ENCODE measurements at places on chromosomes 3 and 15. TPM values are rescaled to one million over a fixed set of nuclear protein-coding genes. Genes with fewer than 3 reads are reported as not detected.

DNA sequence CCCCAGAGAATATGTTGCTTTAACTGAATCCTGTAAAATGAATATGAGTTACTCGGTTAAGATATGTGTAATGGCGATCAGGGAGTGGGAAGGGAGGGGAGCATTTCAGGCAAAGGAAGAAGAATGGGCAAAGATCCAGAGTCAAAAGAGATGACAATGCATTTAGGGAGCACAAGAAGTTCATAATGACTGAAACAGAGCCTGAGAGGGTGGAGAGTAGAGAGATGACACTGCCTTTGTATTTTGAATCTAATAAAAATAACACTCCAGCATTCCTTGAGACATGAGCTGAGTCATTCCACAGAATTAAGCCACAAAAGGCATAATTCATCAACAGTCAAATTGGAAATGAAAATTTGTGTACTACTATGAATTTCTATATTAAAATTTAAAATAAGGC lies 105.3 kb upstream of the PEX5L start:
- no peaks in the 10 kb centered on the region for H3K36me3 ChIP-seq
- H3K4me1 ChIP-seq, result no peaks in the 10 kb centered on the region
- no peak overlapping the region for H3K4me3 ChIP-seq
- no peak for DNase-seq

DNA sequence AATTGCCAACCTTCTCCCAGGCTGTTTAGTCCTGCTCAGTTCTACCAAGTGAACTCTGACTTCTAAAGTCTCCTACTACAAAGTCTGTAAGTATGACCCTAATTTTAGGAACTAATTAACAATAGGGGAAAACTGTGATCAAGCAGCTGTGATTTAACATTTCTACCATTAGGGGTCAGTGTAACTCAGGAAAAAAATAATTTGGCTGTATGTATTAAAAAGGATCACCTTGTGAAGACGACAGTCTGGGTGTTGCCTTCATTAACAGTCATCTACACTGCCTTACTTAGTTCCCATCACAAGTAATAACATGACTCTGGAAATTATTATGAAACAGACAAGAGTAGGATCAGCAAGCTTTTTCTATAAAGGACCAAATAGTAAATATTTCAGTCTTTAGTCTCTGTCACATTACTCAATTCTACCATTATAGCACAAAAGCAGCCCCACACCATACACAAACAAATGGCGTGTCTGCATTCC lies 4.2 kb upstream of the NPHP3 start:
- peaks cover 7% of the 10 kb centered on the region for H3K4me1 ChIP-seq
- H3K36me3 ChIP-seq, result no peaks in the 10 kb centered on the region
- DNase-seq, result no peak
- H3K27ac ChIP-seq, result no peak overlapping the region
- no peak overlapping the region for H3K4me3 ChIP-seq

The BUB1B gene
- 106 TPM for total RNA-seq

- no peaks in the 10 kb centered on the region for H3K36me3 ChIP-seq
- H3K27me3 ChIP-seq, result peaks cover 43% of the 10 kb centered on the region
- no peak overlapping the region for H3K27ac ChIP-seq
- no peak for DNase-seq
- no peak overlapping the region for H3K4me3 ChIP-seq
Observed at GRCh38 chr3:134797741-134798451, 2.8 kb downstream of the EPHB1 start.

DNA sequence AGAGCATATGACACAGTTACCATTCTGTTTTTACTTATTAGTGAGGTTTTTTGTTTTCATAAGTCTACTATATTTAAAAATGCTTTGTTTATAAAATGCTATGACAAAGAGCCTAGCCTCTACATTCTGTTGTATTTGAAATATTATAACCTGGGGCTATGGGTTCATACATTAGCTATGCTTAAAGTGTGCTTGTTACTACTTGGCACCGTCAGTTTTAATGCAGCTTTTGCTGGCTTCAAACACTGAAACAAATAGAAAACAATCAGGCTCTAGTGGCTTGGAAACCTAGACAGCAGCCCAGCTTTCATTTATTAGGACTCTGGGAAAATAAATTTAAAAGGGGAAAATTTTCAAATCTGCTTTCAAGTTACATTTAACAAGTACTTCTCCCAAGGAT lies 635.9 kb downstream of the CADM2 start:
- H3K4me1 ChIP-seq, result no peaks in the 10 kb centered on the region
- H3K36me3 ChIP-seq, result no peaks in the 10 kb centered on the region
- no peak overlapping the region for H3K4me3 ChIP-seq
- no peaks in the 10 kb centered on the region for H3K27me3 ChIP-seq

The ROPN1 gene
- total RNA-seq, result not detected

- H3K36me3 ChIP-seq, result no peaks in the 10 kb centered on the region
- H3K4me1 ChIP-seq, result peaks cover 33% of the 10 kb centered on the region
- no peak overlapping the region for H3K27ac ChIP-seq
- peaks cover 68% of the 10 kb centered on the region for H3K27me3 ChIP-seq
- DNase-seq, result no peak
Observed at GRCh38 chr15:96355568-96356187, 25.2 kb downstream of the NR2F2 start.

DNA sequence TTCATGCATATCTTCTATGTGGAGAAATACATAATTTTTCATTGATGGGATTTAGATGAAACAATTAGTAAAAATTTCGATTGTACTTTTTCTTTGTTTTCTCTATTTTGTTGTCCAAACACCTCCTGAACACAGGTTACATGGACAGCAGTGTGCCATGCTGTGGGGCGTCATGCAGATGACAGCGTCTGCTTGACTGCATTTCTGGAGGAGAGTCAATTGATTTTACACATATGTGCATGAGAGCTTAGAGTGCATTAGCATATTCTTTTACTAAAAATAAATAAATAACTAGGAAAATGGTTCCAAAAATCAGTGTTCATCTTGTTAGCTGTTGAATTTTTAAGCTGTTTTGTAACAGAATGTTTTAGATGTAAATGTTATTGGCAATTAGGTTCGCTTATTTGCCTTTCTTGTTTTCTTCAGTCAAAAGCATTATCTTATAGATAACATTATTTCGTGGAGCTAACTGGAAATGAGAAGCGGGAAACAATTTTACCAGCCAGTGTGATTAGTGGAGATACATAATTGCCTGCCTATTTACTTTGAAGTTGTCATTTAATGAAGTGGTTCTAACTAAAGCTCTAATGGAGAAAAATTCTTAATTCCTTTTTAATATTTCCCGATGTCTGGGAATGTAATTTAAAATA lies 82.7 kb upstream of the VGLL3 start:
- H3K4me1 ChIP-seq, result no peaks in the 10 kb centered on the region
- no peak for DNase-seq
- no peaks in the 10 kb centered on the region for H3K36me3 ChIP-seq
- H3K4me3 ChIP-seq, result no peak overlapping the region

The FAM3D gene
- not detected for total RNA-seq

- H3K4me1 ChIP-seq, result peaks cover 2% of the 10 kb centered on the region
- no peak overlapping the region for H3K27ac ChIP-seq
- no peak for DNase-seq
- H3K27me3 ChIP-seq, result no peaks in the 10 kb centered on the region
Observed at GRCh38 chr3:189778340-189778950, 147.3 kb downstream of the TP63 start.

The TPRG1 gene
- total RNA-seq, result 1.0 TPM

- no peak for DNase-seq
- H3K27me3 ChIP-seq, result no peaks in the 10 kb centered on the region
- H3K36me3 ChIP-seq, result no peaks in the 10 kb centered on the region
- no peaks in the 10 kb centered on the region for H3K4me1 ChIP-seq
- no peak overlapping the region for H3K27ac ChIP-seq
- H3K4me3 ChIP-seq, result no peak overlapping the region
Observed at GRCh38 chr3:116020989-116021388, 397.7 kb downstream of the GAP43 start.

- no peak overlapping the region for H3K27ac ChIP-seq
- DNase-seq, result peak; percentile 49
- H3K27me3 ChIP-seq, result no peaks in the 10 kb centered on the region
- H3K4me3 ChIP-seq, result no peak overlapping the region
- peaks cover 28% of the 10 kb centered on the region for H3K4me1 ChIP-seq
- H3K36me3 ChIP-seq, result peaks cover 7% of the 10 kb centered on the region
Observed at GRCh38 chr3:71585887-71586809, 2.6 kb upstream of the FOXP1 start.

GRCh38 chr3:53109891-53110771 lies 20.1 kb downstream of the RFT1 start:
- H3K4me3 ChIP-seq, result no peak overlapping the region
- no peaks in the 10 kb centered on the region for H3K27me3 ChIP-seq
- DNase-seq, result peak; percentile 84
- peaks cover 33% of the 10 kb centered on the region for H3K4me1 ChIP-seq
- H3K27ac ChIP-seq, result peak overlapping the region; percentile 90

DNA sequence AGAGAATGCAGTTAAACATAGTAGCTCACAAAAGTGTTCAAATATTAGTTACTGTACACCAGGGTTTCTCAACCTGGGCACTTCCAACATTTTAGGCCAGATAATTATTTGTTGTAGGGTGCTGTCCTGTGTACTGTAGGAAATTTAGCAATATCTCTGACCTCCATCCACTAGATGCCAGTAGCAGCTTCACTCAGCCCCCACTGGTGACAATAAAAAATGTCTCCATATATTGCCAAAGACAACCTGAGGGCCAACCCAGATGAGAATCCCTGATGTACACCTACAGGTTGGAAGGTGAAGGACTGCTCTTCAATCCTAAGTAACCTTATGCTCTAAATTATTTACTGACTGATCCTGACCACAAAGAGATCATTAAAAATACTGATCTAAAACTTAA lies 32.5 kb downstream of the DCUN1D1 start:
- H3K27ac ChIP-seq, result no peak overlapping the region
- H3K4me3 ChIP-seq, result no peak overlapping the region
- H3K36me3 ChIP-seq, result peaks cover 30% of the 10 kb centered on the region
- H3K4me1 ChIP-seq, result no peaks in the 10 kb centered on the region

The SUSD5 gene
- not detected for total RNA-seq

DNA sequence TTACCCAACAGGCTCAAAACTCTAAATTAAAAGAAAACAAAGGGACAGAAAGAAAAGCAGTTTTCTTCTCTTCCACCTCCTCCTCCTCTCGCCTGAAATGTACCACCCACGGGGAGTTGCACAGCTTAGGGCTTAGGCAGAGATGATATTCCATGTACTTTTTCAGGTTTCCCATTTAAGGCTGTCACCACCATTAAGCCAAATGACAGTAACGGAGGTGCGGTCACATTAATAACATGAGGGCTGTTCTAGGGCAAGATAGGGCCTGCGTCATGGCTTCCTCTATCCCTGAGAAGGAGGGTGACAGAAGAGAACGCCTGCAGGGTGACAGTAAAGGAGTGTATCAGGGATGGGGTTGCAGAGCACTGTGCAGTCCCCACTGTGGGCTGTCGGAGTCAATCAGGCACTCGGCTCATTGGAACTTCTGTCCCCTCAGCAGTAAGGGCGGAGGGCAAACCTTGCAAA lies 51.7 kb upstream of the TJP1 start:
- no peak for DNase-seq
- H3K27me3 ChIP-seq, result peaks cover 32% of the 10 kb centered on the region
- no peak overlapping the region for H3K4me3 ChIP-seq
- no peak overlapping the region for H3K27ac ChIP-seq
- H3K36me3 ChIP-seq, result no peaks in the 10 kb centered on the region

GRCh38 chr15:57284535-57284934 lies 91.8 kb upstream of the CGNL1 start:
- H3K36me3 ChIP-seq, result peaks cover 56% of the 10 kb centered on the region
- H3K4me3 ChIP-seq, result no peak overlapping the region
- no peaks in the 10 kb centered on the region for H3K27me3 ChIP-seq
- DNase-seq, result no peak
- no peak overlapping the region for H3K27ac ChIP-seq

The DNAJA4 gene
- total RNA-seq, result 40.1 TPM

The GPR171 gene
- total RNA-seq, result 42.8 TPM

DNA sequence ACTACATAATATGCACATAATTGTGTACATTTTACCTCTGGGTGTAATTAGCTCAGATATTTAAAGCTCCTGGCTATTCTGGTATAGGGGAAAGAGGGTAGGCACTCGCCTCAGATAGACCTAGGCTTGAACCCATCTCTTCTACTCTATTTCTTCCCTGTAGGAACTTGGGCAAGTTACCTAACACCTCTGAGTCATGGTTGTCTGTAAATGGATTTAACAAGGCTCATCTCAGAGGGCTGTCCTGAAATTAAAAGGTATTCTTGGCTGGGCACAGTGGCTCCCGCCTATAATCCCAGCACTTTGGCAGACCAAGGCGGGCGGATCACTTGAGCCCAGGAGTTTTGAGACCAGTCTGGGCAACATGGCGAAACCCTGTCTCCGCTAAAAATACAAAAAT lies 30.7 kb downstream of the NANOGP8 start:
- no peaks in the 10 kb centered on the region for H3K36me3 ChIP-seq
- no peaks in the 10 kb centered on the region for H3K4me1 ChIP-seq
- no peak overlapping the region for H3K27ac ChIP-seq

The CCNB2 gene
- total RNA-seq, result 93.1 TPM

- no peak overlapping the region for H3K27ac ChIP-seq
- peaks cover 85% of the 10 kb centered on the region for H3K4me1 ChIP-seq
- H3K4me3 ChIP-seq, result no peak overlapping the region
- no peak for DNase-seq
Observed at GRCh38 chr3:111585217-111585616, 9.9 kb downstream of the ZBED2 start.

DNA sequence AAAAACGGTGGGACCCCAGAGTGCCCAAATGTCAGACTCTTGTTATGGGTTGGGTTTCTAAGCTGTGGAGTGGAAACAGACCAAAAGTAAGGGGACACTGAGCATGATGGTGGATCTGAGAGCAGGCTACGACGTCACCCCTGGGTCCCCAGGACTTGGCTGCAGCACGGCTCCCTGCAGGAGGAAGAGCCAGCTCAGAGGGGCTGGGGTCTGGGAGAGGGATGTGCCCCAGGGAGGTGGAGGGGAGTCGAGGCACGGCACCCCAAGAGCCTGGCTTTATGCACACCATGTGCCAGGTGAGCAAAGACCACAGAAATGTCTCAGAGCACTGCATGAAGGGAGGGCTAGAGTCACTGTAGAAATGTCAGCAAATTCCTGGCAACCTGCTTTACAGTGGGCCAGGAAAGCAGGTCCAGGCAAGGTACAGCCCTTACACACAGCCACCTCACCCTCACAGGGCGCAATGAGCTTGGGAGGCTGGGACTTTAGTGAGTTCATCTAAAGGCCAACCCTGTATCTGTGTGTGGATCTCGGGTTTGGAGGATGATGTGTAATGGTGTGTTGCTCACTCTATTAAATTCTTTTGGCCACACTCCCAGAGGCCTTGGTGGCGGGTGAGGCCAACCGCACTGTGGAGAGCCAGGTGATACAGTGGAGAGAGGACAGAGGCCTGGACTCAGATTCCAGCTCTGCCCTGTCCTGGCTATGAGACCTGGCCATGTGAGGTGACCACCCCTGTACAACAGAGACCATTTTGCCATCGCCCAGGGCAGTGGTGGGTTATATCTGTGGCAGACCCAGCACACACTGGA lies 14.1 kb downstream of the CTSH start:
- DNase-seq, result no peak
- no peak overlapping the region for H3K27ac ChIP-seq
- H3K36me3 ChIP-seq, result no peaks in the 10 kb centered on the region
- H3K4me1 ChIP-seq, result no peaks in the 10 kb centered on the region
- no peak overlapping the region for H3K4me3 ChIP-seq

GRCh38 chr15:47780971-47781370 lies 63.7 kb downstream of the SEMA6D start:
- no peak overlapping the region for H3K27ac ChIP-seq
- H3K27me3 ChIP-seq, result peaks cover 2% of the 10 kb centered on the region
- H3K36me3 ChIP-seq, result no peaks in the 10 kb centered on the region
- H3K4me1 ChIP-seq, result no peaks in the 10 kb centered on the region
- no peak overlapping the region for H3K4me3 ChIP-seq

The CLDN18 gene
- total RNA-seq, result not detected

GRCh38 chr3:114624571-114625181 lies 330.8 kb downstream of the TIGIT start:
- H3K27me3 ChIP-seq, result no peaks in the 10 kb centered on the region
- H3K4me3 ChIP-seq, result no peak overlapping the region
- peaks cover 19% of the 10 kb centered on the region for H3K4me1 ChIP-seq

Data from activated naive CD4-positive, alpha-beta T cell treated with anti-CD3 and anti-CD28 coated beads for 36 hours (primary cell).